HL-60 (cell line): ENCODE measurements at places on chromosomes 3 and 15.

- no peak for DNase-seq
These were observed 1.5 kb downstream of the ZNF639 start for GRCh38 chr3:179324270-179324754.

DNA sequence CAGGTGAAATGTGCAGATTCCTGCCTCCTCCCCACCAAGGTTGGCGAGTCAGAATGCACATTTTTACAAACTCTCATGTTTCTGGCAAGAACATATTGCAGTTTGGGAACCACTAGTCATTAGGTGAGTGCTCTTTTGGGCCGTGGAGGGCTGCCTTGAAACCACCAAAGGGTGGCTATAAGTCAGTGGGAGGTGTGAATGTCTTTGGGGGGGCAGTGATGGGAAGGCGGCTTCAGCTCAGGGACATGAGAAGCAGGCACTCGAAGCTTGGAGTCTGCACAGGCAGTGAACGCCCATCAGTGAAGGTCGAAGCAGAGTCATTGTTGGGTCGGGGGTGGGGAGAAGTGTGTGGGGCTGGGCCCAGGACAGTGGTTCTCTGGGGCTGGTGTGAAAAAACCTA is 1.1 kb downstream of the NOX5 start:
- no peak for DNase-seq

GRCh38 chr3:161250116-161250515 is 29.0 kb downstream of the NMD3 start:
- DNase-seq: no peak

GRCh38 chr15:69794645-69795469 is 302.9 kb downstream of the TLE3 start:
- no peak for DNase-seq

- DNase-seq: no peak
These were observed 12.0 kb downstream of the SPPL2A start for GRCh38 chr15:50753463-50753862.

- DNase-seq: no peak
These were observed 123.3 kb upstream of the CTNNB1 start for GRCh38 chr3:41075975-41076374.

DNA sequence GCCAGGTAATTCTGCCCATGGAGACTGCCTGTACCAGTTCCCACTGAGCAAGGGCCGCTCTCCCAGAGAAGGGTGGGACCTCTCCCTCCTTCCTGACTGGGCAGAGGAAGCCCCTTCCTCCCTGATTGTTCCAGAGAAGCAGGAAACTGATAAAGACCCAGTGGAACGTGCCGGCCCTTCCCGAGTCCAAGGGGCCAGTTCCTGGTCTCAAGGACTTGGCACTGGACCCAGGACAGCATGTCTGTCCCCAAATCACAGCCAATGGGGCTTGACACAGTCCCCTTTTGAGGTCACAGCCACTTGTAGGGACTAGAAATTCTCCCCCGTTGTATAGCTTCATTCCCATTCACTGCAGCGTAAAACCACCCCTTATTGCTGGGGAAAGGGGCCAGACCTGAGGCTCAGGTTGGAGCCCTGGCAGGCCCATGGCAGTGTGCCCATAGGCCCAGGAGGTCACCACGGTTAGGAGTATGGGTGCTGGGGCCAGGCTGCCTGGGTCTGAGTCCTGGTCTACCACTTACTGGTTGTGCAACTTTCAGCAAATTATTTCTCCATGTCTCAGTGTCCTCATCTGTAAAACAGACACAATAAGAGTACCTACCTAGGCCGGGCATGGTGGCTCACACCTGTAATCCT is 18.1 kb downstream of the CSRNP1 start:
- no peak for DNase-seq

DNA sequence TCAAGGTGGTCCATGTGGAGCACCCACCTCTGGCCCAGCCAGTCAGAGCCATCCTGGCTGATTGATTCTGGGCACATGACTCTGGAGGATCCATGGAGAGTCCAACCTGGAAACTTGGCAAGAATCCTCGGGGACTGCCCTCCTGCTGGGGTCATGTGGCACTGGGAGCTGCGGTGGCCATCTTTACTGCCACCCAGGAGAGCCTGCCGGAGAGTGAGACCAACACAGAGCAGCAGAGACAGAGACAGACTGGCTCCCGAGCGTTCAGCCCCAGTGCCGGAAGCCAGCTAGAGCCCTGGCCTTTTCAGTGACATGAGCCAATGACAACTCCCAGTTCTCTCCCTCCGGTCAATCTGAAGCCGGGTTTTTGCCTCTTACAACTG is 11.5 kb upstream of the GATA2 start:
- no peak for DNase-seq

DNA sequence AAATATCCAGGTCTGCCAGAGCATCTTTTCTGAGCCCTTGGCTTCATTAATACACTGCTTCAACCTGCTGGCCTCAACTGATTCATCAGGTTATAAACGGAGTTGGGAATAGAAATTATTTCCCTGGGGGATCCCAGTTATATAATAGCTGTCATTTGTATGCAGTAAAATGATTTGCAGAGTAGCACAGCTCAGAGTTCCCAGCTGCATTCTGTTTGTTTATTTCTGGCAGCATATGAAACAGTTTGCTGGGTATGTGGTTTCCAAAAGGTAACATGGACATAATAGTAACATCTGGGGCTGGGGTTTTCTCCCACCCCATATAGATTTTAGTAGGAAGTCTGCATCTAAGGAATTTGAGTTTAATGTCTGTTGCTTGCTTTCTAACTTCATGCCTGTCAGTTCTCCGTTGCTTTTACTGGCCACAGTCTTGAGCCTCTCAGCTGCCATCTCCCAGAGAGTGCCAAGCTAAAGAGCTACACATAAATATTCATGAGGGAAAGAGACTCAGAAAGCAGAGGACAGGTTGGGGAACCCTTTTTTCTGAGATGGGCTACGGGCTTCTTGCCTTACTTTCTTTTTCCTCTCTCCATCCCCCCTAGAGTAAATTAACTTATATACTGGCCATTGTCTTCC is 124.6 kb downstream of the TMEM108 start:
- DNase-seq: no peak

- DNase-seq: no peak
These were observed 165.0 kb downstream of the FRMD5 start for GRCh38 chr15:44029940-44030568.

- no peak for DNase-seq
These were observed 16.9 kb downstream of the TCAIM start for GRCh38 chr3:44355362-44356033.

GRCh38 chr15:79115986-79116665 is 25.5 kb upstream of the RASGRF1 start:
- no peak for DNase-seq

DNA sequence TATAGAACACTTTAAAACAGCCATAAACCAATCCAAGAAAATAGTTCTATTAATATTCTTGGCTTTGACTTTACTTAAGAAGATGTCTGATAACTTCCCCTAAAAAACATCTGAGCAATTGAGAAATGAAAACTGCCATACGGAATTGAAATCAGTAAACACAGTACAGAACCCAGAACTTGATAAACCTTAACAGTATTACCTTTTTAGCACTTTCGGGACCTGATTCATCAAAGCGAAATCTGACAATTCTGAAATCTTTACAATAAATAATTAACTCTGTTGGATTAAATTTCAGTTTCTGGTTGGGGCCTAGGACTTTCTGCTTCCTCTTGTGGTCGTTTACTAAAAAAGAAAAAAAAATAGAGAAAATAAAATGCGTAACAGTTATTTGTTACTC is 17.3 kb downstream of the MTMR10 start:
- no peak for DNase-seq

DNA sequence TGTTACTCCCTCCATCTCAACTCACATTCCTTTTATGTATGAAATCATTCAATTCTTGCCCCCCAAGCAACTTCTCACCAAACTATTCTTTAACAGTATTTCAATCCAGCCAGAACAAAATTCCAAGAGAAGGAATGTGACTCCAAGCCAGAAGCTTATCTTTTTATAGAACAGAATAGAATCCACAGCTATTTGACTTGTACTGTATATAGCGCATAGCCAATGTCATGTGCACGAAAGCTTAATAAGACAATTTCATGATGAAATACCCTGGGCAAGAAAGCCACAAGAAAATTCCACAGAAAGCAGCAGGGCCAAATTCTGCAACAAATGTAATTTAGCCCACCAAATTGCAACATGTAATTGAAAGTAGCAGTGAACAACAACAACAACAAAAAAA is 127.6 kb upstream of the UBE2E2 start:
- DNase-seq: no peak

GRCh38 chr3:129829640-129830039 is 63.9 kb downstream of the TMCC1 start:
- peak; percentile 16 for DNase-seq

DNA sequence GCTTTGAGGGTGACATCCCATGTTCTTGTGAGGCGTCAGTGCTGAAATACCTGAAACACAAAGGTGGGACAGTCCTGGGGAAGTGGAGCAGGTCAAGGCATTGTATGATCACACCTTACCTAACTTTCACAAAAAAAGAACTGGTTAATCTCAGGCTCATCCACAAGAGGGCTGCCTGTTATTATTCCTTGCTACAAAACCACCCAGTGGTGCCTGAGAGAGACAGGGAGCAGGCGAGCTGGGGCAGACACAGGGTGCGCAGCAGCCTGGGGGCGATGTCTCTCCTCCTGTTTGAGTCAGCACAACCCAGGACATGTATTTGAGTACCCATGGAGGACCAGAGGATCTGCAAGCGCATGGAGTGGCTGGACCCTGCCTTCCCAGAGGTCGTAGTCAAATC is 316.8 kb upstream of the ATP10A start:
- DNase-seq: no peak

DNA sequence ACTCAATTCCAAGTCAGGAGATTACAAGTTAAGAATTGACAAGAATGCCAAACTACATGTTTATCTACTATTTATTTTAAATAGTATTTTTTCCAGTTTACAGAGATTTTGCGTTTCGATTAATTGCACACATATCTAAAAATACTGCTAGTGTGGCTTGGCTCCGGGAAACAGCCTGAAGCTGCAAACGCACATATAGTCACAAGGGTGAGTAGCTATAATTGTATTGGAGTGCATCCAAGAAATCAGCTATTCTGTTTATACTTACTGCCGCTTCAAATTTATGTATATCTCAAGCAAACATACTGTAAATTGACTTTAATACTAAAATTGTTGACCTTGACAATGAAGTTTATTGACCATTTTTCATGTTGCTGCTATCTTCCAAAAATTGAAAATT is 77.0 kb upstream of the PLSCR5 start:
- no peak for DNase-seq

DNA sequence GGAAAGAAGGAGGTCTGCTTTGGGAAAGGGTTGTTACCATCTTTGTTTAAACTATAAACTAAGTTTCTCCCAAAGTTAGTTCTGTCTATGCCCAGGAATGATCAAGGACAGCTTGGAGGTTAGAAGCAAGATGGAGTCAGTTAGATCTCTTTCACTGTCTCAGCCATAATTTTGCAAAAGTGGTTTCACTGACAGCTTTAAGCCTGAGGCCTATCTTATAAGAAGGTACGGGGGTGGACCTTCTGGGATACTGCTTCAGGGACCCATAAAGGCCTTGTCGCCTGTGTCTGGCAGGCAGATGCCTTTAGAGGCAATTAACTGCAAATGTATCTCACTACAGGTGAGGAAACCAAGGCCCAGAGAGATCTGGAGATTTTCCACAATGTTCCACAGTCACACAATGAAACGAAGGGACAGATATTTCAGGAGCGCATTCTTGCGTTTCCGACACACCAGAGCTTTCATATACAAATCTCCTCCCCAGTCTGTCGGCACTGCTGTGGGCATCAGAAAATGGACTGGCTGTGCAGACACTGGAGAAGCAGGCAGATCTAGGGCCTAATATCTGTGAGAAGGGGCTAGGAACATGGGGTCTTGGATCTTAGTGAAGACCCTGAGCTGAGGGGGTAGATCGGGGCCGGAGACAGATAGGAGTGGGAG is 169.5 kb upstream of the SMAD3 start:
- DNase-seq: no peak

GRCh38 chr15:78162038-78162437 is 12.9 kb downstream of the IDH3A start:
- DNase-seq: no peak

GRCh38 chr3:32856355-32856889 is 38.6 kb downstream of the TRIM71 start:
- DNase-seq: no peak

- DNase-seq: no peak
These were observed 165.2 kb upstream of the MYRIP start for GRCh38 chr3:39644176-39644575.

DNA sequence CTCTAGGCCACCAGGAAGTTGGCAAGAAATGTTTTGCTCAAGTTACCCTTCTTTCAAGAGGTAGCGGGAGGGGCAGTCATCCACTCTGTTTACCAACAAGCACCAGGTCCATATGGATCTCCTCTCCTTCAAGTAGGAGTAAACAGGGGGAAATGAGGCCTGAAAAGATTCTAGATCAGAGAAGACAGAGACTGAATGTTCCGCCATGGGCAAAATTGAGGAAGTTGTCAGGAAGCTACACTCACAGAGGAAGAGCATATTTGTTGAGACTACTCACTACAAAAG is 81.6 kb downstream of the KLF15 start:
- DNase-seq: no peak

DNA sequence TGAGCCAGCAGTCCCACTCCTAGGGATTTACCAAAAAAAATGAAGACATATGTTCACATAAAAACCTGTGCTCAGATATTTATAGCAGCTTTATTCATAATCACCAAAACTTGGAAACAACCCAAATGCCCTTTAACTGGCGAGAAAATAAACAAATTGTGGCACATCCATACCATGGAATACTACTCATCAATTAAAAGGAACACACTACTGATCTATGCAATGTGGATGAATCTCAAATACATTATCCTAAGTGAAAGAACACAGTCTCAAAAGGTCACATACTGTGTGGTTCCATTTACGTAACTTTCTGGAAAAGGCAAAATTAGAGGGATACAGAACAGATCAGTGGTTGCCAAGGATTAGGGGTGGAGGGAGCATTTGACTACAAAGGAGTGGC is 394.5 kb downstream of the SHQ1 start:
- no peak for DNase-seq

DNA sequence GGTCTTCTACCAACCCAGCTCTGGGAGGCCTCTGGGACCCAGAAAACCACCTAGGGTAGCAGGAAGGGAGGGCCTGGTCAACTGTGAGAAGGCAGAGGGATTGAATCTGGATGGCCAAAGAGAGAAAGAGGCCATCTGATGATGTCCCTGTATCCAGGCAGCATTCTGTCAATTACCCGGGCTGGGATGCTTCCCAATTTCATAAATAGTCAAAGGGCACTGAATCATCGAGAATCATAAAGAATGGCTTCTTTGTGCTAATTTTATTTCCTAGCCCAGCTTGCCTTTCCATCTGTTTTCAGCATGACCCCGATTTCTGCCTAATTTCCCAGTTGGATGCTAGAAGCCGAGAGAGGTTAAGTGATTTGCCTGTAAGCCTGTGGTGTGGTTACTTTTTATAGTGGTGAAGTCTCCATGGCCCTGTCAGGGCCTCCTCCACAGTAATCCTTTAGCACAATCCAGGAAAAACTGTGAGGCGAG is 129.2 kb downstream of the FAM43A start:
- DNase-seq: no peak

DNA sequence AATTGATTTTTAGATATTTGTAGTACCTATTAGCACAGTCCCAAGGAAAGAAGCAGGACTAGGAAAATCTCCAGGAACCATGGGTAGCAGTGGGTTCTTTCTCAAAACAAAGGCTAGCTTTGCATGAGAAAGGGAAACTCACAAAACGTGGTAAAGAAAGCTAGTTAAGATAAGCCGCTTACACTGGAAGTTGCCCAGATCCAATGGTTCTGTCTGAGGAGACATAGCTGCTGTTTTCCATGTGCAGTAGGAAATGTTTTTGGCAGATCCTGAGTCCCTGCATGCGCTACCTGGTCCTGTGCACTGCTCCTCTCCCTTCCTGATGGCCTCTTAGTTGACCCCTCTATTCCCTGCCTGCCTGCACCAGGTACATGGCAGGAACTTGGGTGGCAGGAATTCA is 60.4 kb downstream of the TFG start:
- DNase-seq: no peak
